ENCODE measurements at places on chromosomes 12 and 14.

DNA sequence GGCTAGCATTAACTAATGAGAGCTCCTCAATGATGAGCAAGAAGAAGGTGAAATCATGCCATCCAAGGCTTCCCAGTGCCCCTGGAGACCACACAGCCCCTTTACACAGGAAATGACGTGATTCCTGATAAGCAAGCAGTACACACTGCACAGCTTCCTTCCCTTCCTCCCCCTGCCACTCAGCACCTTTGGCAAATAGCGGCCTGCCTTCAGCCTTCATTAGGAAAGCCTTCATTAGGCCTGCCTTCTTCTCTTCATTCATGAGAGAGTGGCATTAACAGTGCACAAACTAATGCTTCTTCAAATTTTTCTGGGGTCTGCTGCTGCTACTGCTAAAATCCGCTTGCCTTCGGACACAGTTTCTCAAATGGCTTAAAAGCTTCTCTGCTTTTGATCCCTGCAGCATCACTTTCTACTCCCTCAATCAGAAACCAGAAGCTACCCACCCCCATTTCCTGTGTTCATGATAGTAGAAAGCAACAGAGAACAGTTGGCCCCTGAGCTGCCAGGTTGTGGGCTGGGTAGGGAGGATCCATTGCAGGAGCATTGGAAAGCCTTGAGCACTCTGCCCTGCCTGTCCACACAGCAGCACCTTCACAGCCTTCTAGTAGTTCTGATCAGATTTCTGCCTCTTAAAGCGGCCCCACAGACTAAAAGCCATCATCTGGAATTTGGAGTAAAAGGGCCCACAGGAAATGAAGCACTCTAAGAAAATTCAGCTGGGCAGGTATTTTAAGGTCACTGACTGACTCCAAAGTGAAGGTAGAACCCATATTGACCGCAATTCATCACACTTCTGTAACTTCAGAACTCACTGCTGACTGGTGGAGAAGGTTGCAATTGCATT lies 103.8 kb upstream of the ETV6 start:
- DNase-seq, result no peak

DNA sequence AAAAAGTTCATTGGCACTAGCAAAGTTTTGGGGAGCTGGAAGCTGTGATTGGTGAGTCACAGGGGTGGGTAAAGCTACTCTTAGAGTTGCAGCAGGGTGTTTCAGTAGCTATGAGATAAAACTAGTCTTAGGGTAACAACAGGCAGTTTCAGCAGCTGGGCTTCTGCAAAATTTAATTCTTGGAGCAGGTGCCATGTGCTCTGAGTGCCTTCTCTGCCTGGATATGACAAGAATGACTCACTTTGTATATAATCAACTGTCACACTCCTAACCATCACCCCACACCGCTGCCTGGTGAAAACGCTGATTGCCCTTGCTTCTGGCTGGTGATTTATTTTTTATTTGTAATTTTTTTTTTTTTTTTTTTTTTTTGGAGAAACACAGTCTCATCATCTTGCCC lies 10.5 kb upstream of the PLBD2 start:
- no peak for DNase-seq

- no peak for DNase-seq
Observed at GRCh38 chr12:52354200-52354599, 13.1 kb downstream of the KRT85 start.

DNA sequence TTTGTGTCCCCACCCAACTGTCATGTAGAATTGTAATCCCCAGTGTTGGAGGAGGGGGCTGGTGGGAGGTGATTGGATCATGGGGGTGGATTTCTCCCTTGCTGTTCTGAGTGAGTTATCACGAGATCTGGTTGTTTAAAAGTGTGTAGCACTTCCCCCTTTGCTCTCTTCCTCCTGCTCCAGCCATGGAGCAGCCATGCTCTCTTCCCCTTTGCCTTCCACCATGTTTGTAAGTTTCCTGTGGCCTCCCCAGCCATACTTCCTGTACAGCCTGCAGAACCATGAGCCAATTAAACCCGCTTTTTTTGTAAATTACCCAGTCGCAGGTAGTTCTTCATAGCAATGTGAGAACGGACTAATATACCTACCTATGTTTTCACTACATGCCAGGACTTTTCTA lies 2.6 kb upstream of the POC1B start:
- no peak for DNase-seq

- DNase-seq, result no peak
Observed at GRCh38 chr14:53519137-53519536, 366.0 kb upstream of the DDHD1 start.

GRCh38 chr14:87005280-87005679 lies 987.7 kb downstream of the GALC start:
- DNase-seq, result no peak

- no peak for DNase-seq
Observed at GRCh38 chr12:15225136-15225862, 4.1 kb upstream of the RERG start.

DNA sequence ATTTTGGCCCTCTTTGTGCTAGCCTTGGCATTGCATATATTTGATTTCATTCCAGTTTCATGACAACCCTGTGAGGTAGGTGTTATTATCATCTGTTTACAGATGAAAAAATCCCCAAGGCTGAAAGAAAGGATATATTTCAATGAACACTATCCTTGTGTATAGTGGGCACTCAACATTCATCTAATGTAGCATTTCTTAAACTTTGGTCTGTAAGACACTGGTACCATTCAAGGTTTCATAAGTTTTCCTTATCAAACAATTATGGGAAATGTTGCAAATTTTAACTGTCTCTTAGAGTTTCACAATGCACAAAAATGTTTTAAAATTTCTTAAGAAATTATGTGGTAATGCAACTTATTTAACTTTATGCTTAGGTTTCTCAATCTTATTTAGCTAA lies 44.3 kb downstream of the ATP23 start:
- no peak for DNase-seq

- DNase-seq, result no peak
Observed at GRCh38 chr12:26086936-26087335, 37.9 kb downstream of the BHLHE41 start.

DNA sequence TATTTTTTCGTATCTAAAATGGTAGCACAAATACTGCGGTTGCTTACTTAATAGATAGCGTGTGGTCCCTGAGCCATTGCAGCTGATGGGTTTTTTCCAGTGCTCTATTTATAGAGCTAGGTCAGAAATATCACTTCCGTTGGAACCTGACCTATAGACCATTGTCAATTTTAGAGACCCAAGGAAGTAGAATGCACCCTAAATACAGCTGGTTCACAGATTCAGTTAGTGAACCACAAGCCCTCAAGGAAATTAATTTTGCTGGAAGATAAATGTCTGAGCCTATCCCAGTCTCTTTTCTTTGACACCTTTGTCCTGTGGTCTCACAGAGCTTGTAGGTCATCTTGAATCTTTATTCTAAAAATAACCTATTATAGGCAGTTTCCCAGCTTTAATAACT lies 391.0 kb downstream of the ZFP36L1 start:
- no peak for DNase-seq

DNA sequence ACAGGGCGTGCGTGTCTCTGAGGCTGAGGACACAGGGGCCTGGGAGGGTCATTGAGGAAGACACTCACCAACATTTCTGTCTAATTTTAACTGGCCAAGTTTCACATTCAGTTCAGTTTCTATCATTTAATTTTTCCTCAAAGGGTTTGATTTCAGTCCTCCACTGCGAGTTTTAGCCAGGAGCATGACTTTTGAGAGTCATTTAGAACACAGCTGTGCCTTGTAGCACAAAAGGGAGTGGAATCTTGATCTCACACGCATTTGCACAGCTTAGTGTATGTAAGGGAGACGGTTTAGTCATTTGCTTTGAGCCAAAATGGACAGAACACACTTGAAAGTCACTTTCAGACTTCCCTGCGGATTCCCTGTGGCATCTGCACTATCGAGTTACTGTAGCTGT lies 1090.8 kb downstream of the BCL11B start:
- DNase-seq, result no peak

DNA sequence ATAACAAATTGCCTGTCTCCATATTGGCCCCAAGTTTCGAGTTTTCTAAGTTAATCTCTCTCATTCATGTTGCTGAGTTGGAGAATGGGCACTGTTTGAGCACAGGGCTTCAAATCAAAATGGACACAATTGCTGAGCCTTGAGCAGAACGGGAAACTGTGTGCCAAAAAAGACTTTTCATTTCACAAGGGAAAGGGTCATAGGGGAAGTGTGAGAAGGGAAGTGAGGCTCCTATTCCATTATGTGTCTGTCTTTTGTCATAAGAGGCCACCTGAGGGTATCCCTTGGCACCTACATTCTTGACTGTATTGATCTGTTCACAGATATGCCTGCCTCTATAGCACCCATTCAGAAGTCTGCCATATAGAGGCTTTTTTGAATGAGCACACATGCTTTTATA lies 59.1 kb downstream of the TTLL5 start:
- no peak for DNase-seq
